ENCODE measurements at places on chromosomes 11 and 22.

GRCh38 chr11:15197696-15198095 lies 83.0 kb downstream of the INSC start:
- peak; percentile 45 for DNase-seq

GRCh38 chr11:108500721-108501120 lies 2.5 kb upstream of the POGLUT3 start:
- DNase-seq = no peak

DNA sequence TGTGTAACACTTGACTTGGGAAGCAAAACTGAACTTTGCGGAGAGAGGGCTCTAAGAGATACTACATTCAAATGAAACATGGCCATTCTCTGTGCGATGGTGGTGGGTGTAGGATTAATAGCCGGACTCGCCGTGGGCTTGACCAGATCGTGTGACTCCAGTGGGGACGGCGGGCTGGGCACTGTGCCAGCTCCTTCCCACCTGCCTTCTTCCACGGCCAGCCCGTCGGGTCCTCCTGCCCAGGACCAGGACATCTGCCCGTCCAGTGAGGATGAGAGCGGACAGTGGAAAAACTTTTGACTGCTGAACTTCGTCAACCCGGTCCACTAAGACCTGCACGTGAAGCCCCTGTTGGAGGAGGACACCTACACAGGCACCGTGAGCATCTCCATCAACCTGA lies 137.4 kb downstream of the OR4C45 start:
- no peak for DNase-seq

DNA sequence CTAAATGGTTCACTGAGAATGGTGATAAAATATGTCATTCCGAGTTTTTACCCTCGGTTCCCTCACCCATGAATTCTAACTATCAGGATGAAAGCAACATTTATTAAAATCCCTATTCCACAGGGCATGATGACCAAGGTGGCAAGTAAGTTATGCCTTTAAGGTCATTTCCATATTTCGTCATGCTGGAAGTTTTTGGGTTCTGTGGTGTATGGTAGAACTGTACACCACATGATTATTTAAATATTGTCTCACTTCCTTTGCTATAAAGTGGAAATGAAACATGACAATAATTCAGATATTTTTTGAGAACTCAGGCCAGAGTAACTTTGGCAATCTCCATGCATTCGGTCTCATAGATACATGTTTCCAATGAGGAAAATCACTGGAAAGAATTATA lies 68.5 kb upstream of the CARD18 start:
- DNase-seq = no peak

DNA sequence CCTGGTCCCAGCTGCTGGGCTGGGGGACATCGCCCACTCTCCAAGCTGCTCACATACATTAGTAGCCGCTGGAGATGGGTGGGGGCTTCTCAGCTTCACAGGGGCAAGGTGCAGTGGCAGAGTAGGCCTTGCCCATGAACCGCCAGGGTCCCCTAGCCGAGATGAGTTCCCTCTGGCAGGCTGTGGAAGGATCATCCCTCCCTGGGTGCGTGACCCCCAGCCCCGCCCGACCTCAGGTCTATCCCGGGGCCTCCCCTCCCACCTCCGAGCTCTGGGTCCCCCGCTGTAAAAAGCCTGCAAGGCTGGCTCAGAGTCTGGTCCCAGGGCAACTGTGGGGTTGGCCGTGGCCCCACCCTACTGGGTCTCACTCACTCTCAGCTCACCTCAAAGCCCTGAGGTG lies 15.3 kb upstream of the TPCN2 start:
- DNase-seq = no peak

DNA sequence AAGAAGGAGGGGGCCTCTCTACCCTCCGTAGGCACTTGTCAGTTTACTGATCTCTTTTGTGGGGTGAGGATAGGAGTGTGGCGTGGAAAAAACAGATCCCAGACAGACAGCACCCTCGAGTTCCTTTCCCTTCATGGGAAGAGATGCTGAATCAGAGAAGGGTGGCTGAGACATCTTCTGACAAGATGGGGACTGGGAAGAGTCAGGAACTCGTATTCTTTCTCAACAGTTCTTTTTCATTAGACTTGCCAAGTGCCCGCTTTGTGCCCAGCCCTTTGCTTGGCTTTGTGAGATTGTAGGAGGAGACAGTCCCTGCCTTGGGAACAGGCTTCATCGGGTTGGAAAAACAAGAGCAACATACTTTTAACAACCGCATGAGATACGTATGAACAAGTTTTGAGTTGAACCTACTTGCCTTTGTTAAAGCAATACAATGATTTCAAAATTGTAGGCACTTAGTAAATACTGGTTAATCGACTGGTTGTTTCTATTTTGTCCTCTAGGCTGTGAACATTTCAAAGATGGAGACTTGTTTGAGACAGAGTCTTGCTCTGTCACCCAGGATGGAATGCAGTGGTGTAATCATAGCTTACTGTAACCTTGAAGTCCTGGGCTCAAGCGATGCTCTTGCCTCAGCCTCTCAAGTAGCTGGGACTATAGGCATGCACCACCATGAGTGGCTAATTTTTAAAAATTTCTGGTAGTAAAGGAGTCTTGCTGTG lies 1.1 kb downstream of the RRM1 start:
- DNase-seq = peak; percentile 32

DNA sequence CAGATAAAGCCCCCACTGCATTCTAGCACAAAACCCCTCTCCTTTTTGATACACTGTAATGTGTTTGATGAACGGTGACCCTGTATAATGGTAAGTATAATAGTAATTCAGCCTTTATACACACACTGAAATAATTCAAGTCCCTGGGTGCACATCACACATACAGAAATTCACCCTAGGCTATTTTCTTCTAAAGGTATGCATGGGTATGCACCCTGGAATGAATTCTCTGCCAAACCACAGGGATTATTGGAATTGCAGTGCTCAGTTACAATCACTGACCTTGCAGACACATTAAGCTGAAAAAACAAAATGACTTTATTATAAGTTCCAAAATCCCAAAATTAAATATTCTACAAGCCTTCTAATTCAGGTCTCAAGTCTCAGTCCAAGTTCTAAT lies 245.9 kb upstream of the FAT3 start:
- DNase-seq = peak; percentile 12

GRCh38 chr22:21652547-21653545 lies 10.7 kb downstream of the SDF2L1 start:
- no peak for DNase-seq

DNA sequence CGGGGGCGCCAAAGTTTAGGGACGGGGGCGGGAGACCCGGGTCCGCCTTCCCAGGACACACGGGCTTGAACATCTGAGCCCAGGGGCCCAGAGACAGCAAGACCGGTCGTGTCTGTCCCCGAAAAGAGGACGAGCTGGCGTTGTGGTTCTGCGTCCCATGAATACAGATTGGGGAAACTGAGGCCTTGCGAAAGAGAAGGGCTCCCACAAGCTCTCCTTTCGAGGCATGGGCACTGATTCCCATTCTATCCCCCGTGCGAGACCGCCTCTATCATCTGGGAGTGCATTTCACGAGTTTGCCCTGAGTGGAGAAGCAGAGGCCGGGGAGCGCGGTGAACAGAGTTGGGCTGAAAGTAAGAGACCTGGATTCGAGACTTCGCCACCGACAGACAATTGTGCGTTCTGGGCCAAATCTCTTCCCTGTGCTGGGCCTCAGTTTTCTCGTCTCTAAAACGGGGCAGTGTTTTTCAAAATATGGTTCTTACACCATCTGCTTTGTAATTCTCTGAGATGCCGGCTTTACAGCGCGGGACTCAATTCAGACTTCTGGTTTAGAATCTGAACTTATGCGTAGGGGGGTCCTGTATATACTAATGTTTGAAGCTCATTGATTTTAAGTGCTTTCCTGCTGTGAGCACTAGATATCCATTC lies 471 bp downstream of the RNF185 start:
- peak; percentile 49 for DNase-seq

DNA sequence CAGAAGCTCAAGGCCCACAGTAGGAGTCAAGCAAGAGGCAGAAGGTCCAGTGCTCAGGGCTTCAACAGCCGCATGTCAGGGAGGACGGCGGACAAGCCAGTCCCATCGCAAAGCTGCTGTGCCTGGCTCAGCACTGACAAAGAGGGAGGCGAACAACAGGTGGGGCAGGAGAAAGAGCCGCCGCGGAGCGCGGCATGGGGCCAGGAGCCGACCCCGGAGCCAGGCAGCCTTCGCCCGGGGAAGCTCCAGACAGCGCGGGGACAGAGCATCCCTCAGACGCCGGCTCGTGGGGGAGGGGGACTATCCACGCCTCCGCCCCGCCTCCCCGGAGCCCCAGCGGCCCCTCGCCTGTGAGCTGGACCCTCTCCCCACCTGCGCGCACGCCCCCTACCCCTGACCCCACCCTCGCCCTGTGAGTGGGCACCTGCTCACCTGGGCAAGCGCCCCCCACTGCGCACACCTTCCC lies 369 bp downstream of the DHCR7 start:
- DNase-seq = peak; percentile 56

GRCh38 chr11:2934611-2935239 lies 5.5 kb upstream of the PHLDA2 start:
- no peak for DNase-seq

- peak; percentile 87 for DNase-seq
Observed at GRCh38 chr22:30705710-30706651, 11.3 kb downstream of the OSBP2 start.

DNA sequence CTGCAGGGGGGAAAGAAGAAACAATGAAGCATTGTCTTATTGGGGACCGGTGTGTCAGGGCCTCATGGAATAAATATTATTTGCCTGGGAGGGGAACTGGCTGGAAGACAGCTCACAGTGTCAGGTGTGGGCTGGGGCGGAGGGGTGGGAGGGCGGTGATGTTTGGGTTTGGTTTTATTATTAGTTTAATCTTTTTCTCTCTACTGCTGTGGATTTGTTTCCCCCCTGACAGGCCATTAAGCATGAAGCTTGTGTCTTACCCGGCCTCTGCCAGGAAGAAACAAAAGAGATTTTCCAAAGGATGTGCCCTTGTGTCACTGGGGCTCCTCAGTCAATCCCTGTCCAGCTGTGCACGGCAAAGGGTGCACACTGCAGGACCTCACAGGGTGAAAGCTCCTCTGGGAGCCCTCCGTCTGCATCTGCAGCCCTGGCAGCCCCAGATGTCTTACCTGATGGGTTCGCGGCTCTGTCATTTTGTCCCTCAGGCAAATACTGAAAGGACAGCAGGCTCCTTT lies 203.1 kb upstream of the TMEM45B start:
- no peak for DNase-seq

DNA sequence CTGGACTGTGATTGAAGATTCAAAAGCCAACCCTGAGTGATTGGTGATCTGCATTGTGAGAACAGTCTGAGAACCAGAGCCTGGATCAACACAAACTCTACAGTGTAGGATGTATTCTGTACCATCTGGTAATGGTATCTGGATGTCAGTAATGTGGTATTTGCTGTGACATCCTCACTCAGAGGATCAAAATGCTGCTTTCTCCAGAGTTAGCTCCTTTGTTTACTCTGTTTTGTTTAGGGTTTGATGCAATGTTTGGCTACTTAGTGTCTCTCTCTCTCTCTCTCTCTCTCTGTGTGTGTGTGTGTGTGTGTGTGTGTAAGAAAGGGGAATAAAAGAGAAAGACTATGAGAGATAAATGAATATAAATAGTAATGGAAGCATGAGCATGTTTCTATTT lies 24.3 kb downstream of the CASP4 start:
- no peak for DNase-seq

GRCh38 chr11:63521896-63522295 lies 14.7 kb upstream of the PLAAT4 start:
- no peak for DNase-seq
